Hematopoietic multipotent progenitor cell treated with erythropoietin and hydrocortisone succinate and interleukin-3 and kit ligand, for 4 days (in vitro differentiated cells): ENCODE measurements at places on chromosomes 2 and 18.

- no peak for DNase-seq
These were observed 150.2 kb upstream of the SPATS2L start for GRCh38 chr2:200156166-200156835.

- DNase-seq = no peak
These were observed 449.1 kb downstream of the TNS1 start for GRCh38 chr2:217553679-217554078.

- no peak for DNase-seq
These were observed 376.4 kb downstream of the RBM43 start for GRCh38 chr2:150885236-150885635.

DNA sequence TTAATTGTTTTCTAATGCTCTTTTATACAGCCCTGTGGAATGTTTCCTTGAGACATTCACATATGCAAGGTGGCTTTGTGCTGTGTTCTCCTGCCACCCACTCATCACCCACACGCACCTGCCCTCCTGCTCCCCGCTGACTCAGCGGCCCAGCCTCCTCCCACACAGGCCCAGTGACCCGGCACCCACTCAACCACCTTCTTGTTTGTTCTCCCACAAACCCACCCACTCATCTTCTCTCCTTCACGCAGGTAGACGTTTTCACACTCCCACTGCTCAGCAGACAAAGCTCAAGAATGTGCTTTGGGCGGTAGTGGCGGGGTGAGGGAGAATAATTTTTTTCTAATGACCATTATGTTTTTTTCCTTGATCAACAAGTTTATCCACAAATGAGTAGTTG lies 28.6 kb upstream of the NEMP2 start:
- DNase-seq = no peak

DNA sequence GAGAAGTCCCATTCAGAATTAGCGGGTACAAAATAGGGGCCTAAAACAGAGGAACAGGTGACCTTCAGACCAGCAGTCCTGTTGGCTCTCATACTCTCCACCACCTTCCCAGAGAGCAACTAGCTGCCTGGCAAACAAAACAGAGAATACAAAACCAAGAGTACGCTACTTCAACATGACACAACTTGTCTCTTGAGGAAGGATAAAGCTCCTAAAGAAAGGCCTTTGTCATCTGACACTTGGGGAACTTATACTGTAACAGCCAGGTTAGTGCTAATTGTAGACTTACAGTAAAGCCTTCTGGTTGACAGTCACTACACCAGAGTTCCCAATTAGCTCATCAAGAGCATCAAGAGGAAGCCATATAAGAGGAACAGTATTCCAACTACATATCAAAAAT lies 282.1 kb upstream of the NT5C1B start:
- no peak for DNase-seq

DNA sequence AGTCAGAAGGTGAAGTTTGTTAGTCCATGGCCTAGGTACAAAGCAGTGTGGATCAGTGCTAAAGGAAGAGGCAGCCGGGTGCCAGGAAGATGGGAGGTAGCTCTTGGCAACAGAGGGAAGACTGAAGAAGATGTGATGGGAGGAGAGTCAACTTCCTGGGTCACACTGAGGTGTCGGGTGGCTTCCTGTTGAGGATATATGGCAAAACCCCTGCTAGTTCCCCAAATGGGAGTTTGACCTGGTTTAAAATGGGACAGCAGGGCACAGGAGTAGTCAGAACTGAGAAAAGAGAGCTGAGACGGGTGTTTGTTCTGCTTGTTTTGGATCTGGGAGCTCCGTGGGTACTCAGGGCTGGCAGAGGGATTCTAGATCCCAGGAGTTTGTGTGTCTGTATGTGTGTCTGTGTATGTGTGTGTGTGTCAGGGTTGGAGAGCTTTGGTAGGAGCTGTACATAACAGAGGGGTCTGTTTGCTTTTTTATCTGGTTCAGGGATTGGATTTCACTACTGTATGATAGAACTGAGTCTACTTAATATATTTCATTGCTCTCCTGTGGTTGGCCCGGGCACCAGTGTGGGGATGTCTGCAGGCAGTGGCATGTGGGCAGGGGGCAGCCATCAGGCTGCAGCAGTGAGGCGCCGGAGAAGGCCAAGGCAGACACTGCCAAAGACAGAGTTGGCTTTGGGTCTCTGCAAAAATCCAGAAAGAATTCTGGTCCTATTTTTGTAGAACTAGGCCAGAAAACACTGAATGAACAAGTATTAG lies 17.1 kb downstream of the MXD1 start:
- no peak for DNase-seq

GRCh38 chr2:168169097-168169745 lies 78.2 kb downstream of the STK39 start:
- DNase-seq = no peak

DNA sequence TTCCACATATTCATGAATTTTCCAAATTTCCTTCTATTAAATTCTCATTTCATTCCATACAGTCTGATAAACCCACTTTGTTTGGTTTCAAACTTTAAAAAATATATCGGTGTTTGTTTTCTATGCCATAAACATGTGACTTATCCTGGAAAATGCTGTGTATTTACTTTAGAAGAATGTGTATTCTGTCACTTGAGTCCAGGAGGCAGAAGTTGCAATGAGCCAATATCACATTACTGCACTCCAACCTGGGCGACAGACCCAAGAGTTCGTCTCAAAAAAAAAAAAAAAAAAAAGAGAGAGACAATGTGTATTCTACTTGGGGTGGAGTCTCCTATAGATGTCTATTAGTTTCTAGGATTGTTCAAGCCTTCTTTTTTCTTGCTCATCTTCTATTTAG lies 31.8 kb downstream of the MBD5 start:
- DNase-seq = no peak

GRCh38 chr2:179685146-179685545 lies 176.3 kb downstream of the ZNF385B start:
- DNase-seq = no peak

- DNase-seq = no peak
These were observed 38.3 kb downstream of the TNS1 start for GRCh38 chr2:217964275-217965161.

- DNase-seq = no peak
These were observed 31.3 kb upstream of the CREG2 start for GRCh38 chr2:101418460-101419095.

- no peak for DNase-seq
These were observed 35.0 kb upstream of the GLI2 start for GRCh38 chr2:120700659-120701058.

DNA sequence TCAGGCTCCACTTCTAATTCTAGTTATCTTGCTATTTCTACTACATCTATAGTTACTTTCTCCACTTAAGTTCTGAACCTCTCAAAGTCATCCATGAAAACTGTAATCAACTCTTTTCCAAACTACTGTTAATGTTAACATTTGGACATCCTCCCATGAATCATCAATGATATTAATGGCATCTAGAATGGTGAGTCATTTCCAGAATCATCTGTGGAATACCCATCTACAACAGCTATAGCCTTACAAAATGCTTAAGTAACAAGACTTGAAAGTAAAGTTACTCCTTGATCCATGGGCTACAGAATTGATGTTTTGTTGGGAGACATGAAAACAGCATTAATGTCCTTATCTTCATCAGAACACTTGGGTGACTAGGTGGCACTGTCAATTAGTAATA lies 35.4 kb downstream of the BARD1 start:
- DNase-seq = no peak

DNA sequence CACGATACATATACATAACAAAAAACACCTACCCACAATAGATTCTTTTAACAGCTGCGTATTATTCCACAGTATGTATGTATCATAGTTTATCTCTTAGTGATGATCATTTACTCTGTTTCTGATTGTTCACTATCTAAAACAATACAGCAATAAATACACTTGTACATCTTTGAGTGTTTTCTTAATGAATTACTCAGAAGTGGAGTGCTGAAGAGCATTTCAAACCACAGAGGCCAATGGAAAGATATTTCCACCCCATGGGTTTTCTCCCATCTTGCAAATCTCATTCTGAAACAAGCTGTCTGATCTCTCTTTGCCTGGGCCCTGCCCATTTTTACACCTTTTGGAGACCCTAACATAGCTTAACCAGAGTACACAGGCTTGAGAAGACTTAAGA lies 113.8 kb upstream of the KLF7 start:
- DNase-seq = no peak

DNA sequence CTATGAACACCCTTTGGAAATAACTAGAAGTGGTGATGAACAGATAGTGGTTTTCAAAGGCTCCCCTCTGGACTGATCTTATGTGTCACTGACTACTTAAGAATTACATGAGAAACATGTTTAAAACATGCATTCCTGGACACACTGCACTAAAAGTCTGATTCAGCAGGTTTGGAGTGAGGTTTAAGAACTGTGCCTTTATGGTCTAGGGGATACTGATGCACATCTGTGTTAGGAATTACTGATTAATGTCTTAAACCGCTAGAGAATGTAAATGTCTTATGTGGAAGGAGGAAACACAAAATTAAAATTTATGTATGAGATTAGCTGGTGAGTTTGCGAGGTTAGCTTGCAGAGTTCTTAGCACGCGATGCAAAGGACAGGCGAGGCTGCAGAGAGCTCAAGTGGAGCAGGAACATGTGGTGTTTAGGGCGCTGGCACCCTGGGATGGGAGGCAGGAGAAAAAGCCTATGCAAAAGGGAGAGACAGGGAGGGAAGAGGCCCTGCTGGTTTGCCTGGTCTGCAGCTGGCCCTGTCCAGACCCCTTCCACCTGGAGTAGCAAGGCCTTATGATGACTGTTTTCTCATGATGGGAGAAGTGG lies 11.7 kb downstream of the SH3YL1 start:
- no peak for DNase-seq

DNA sequence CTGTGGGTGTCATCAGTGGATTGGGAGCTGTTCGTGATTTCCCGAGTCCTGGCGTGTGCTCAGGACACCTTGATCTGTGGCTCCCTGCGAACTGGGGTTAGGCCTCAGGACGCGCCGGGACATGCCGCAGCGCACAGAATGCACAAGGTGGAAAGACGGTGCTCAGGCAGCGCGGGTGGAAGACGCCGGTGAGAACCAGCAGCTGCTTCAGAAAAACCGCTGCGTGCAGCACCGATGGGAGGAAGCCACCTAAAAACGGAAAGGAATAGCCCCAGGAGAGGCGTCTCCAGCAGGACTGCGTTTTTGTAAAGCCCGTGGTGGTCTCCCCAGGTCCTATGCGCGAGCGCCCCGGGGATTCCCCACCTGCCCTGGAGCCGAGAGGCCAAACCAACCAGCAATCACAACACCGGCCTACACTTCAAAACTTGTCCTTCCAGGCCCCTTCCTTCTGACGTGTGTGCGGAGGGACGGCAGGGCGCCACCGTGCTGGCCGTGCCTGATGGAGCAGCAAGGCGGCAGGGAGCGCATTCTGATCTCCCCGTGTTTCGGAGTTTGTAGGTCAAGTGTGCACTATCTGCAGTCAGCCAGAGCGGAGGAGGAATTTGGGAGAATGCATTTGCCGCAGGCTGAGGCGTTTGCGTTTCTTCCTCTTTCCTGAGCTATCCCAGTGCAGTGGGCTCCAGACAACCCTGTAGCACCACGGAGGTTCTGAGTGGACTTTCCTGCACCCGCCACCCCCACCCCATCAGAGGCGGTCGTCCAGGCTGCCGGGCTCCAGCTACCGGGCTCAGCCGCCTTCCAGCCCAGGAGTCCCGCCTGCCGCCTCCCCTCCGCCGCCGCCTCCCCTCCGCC lies 32.2 kb downstream of the RTP5 start:
- DNase-seq = no peak

GRCh38 chr2:217934321-217935131 lies 68.3 kb downstream of the TNS1 start:
- DNase-seq = peak; percentile 83

- no peak for DNase-seq
These were observed 49.3 kb downstream of the MTERF4 start for GRCh38 chr2:241052677-241053360.

GRCh38 chr2:221911890-221912289 lies 339.8 kb upstream of the EPHA4 start:
- DNase-seq = no peak

DNA sequence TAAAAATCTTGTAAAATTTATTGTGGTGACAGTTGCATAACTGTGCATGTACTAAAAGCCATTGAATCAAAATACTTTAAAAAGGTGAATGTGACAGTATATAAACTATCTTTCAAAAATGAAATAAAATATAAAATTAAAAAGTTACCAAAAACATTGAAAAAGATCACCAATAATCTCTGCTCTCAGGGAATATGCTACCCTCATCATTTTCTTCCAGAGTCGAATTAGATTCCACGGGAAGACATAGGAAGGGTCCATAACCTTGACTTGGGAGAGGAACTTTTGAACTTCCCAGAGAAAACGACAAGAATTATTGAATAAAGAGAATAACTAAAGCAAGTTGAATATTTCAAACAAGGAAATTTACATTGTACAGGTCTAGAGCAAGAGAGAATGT lies 649.5 kb downstream of the NUP35 start:
- no peak for DNase-seq

DNA sequence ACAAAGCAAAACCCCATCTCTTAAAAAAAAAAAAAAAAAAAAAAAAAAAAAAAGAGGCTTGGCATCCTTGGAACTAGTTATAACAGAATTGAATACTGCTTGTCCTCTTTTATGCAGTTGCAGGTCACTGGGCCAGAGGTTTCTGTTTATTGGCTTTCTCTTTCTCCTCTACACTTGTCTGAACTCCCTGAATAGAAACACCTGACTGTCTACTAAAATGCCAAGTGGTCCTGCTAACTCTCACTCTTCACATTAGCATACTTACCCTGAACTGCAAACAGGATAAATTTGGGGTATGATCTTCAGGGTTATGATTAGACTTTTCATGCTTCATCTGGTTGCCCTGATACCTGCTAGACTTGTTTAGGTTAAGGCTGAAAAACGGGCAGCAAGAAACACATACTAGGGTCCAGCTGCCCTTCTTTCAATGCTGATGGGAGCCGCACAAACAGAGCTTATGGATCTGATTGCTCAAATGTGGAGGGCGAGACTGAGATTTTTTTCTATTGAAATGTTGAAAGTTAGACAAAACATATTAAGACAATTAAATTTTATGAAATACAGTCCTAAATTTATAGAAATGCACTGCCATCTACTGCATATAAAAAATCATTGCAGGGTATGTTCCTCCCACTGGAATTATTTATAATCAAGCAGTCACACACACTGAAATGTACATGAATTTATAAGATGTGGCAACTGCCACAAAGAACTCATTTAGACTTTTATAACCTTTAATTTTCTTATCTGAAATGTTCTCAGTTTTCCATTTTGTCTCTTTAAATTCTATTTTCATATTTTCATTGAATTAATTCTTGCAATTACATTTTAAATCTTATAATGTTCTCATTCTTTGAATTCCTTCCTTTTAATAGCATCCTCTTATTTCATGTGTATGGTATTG lies 40.8 kb downstream of the GTF3C3 start:
- DNase-seq = peak; percentile 46

- no peak for DNase-seq
These were observed 55.9 kb downstream of the MOB4 start for GRCh38 chr2:197571627-197572271.
